ENCODE measurements at places on chromosomes 1 and 21.

GRCh38 chr1:49728377-49728776 lies 295.4 kb downstream of the AGBL4 start:
- DNase-seq, result no peak

- DNase-seq, result no peak
Measured at GRCh38 chr1:186511761-186512637, 51.1 kb upstream of the PDC start.

- DNase-seq, result no peak
Measured at GRCh38 chr21:27393726-27394125, 426.8 kb upstream of the ADAMTS5 start.

- DNase-seq, result no peak
Measured at GRCh38 chr1:22832414-22832786, 121.8 kb downstream of the EPHB2 start.

- no peak for DNase-seq
Measured at GRCh38 chr21:28253338-28253737, 739.3 kb downstream of the LTN1 start.

GRCh38 chr1:156204686-156205085 lies 8.1 kb upstream of the PMF1 start:
- no peak for DNase-seq

DNA sequence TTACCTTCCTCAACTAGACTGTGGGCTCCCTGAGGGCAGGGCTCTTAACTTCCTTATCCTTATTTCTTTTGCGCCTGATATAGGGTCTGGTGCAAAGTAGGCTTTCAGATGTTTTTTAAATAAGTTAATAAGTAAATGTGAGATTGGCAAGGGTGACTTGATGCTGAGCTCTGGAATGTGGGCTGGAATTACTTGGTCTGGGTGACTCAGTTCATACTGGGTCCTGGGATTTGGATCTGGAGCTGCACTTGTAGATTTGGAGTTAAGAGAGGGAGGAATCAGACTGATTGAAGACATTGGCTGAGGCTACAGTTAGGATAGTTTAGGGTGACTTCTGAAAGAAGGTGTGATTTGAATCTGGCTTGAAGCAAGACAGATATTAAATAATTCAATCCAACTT lies 190.9 kb downstream of the GIPC2 start:
- DNase-seq, result no peak

- DNase-seq, result no peak
Measured at GRCh38 chr1:26582836-26583460, 53.4 kb downstream of the RPS6KA1 start.

- no peak for DNase-seq
Measured at GRCh38 chr21:14985306-14985705, 79.5 kb downstream of the NRIP1 start.

- no peak for DNase-seq
Measured at GRCh38 chr1:36284061-36284460, 22.1 kb upstream of the SH3D21 start.

DNA sequence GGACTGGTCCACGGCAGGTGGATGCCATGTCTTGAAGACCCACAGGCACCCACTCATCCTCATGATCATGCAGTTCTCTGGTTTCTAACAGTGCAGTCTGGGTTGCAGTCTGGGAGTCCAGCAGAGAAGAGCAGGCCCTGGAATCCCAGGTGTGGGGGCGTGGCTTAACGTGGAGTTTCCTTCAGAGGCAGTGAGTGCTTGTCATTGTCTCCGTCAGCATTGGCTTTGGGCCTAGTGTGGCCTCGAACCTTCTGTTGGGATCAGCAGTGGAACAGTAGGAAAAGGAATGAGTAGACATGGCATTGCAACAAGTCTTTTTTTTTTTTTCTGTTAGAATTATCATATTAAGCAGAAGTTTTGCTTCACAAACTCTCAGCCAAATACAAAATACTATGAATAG lies 12.8 kb downstream of the LGALS8 start:
- no peak for DNase-seq

- DNase-seq, result no peak
Measured at GRCh38 chr1:10007169-10007568, 10.1 kb downstream of the RBP7 start.

DNA sequence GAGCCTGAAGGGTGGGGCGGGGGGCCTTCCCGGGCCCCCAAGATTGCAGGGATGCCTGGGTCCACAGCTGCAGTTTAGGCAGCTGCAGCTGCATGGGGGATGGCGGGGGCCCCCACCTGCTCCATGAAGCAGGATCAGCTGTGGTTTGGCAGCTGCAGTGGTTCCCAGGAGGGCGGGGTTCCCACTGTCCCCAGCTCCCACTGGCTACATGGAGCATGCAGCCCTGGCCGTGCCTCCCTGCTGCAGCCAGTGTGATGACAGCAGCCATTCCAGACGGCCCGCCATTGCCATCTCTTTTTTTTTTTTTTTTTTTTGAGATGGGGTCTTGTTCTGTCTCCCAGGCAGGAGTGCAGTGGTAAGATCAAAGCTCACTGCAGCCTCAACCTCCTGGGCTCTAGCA lies 992 bp upstream of the C1QA start:
- DNase-seq, result no peak

GRCh38 chr1:41879617-41880016 lies 39.1 kb downstream of the HIVEP3 start:
- no peak for DNase-seq

DNA sequence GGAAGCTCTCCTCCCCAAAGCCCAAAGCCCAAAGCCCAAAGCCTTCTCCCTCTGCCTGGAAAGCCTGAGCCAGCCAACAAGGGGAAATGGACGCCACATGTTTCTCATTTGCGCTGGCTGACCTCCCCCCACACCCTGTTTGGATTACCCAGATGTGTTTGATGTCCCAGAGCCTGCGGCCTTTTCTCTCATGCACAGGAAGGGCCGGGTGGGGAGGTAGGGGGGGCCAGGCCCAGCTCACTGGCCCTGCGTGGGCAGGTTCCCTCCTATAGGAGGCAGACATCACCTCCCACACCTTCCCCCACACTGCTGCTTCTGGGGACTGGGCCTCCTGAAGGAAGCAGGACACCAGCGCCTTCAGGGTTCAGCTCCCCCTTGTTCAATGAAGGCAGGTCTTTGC lies 116.3 kb downstream of the NAV1 start:
- DNase-seq, result no peak

- DNase-seq, result no peak
Measured at GRCh38 chr1:41388510-41388909, 27.3 kb downstream of the FOXO6 start.

GRCh38 chr1:33468967-33469366 lies 3.5 kb upstream of the ZSCAN20 start:
- DNase-seq, result no peak

- peak; percentile 95 for DNase-seq
Measured at GRCh38 chr1:36306902-36307456, 811 bp downstream of the SH3D21 start.

GRCh38 chr1:119141020-119141424 lies 569 bp upstream of the WARS2 start:
- peak; percentile 50 for DNase-seq

GRCh38 chr1:44545961-44546360 lies 128.3 kb downstream of the TMEM53 start:
- DNase-seq, result no peak

- DNase-seq, result no peak
Measured at GRCh38 chr1:152906023-152906565, 2.3 kb upstream of the IVL start.

DNA sequence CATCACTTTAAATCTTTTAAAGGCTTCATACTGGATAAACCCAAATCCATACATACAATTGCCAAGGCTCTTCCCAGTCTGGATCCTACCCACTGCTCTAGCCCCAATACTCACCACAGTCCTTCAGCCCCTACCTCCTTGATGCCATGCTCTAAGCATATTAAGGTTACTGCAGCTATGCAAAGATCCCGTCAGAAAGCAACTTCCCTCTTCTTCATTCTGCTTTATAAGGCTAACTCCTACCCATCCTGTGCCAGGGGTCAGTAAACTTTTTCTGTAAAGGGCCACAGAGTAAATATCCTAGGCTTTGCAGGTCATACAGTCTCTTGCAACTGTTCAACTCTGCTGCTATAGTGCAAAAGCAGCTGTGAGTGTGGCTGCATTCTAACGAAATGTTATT lies 34.3 kb upstream of the MTF1 start:
- DNase-seq, result no peak

GRCh38 chr21:44265734-44266270 lies 4.1 kb upstream of the DNMT3L start:
- no peak for DNase-seq

DNA sequence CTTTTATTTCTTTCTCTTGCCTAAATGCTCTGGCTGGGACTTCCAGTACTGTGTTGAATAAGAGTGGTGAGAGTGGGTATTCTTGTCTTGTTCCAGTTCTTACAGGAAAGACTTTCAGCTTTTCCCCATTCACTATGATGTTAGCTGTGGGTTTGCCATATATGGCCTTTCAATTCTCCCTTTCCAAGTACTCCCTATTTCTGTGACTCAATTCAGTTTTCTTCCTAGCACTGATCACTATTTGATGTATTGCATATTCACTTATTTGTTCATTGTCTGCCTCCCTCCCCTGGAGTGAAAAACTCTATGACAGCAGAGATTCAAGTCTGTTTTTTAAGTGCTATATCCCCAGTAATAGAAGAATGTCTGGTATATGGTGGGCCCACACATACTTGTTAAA lies 618.2 kb upstream of the CAMK1G start:
- no peak for DNase-seq

DNA sequence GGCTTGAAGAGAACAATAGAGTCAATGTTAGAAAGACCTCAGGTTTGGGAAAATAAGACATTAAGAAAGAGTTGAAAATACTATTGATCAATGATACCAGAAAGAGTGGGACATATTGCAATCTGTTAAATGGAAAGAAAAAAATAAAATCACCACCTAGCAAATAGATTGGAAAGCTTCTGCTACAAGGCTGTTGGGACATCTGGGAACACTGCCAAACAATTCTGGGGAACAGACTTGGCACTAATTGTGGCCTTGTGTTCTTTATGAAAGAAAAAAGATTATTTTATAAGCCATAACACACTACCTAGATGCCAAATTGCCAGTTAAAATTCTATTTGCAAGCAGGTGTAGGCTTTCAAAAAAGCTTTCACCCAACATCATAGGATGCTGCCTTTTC lies 137.8 kb downstream of the TSEN15 start:
- no peak for DNase-seq

DNA sequence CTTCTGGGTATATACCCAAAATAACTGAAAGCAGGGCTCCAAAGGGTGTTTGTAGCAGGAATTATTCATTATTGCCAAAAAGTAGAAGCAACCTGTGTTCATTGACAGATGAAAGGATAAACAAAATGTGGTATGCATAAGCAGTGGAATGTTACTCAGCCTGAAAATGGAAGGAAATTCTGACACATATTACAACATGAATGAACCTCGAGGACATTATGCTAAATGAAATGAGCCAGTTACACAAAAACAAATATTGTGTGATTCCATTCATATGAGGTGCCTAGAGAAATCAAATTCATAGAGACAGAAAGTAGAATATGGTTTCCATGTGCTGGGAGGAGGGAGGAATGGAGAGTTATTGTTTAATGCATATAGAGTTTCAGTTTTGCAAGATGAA lies 86.3 kb upstream of the ARTN start:
- no peak for DNase-seq

DNA sequence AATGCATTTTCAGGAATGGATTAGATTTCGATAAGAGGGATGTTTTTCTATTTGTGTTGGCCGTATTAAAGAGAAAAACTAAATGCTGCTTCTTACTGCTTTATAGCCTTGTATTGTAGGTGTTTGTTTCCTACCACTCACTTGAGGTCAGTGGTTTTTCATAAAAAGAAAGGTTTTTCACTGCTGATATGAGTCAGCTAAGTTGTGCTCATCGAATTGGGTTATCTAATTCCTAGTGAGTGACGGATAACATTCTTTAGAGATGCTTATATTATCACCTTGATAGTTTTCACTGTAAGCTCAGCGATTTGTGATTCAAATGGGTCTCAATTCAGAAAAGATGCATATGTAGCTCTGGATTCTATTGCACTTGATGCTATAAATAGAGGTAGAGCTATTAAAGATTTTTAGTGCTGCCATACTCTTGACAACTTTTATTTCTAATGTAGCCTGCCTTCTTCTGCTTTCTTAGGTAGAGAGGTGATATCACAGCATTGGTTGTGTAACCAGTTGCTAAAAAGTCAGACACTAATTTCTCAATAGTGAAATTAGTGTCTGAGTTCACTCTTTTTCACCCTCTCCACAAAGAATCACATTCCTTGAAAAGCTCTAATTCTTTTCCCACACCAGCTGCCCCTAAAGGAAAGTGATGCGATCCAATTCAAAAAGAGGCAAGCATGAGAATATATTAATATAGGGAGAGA lies 180.0 kb downstream of the RASAL2 start:
- DNase-seq, result no peak

GRCh38 chr21:31293986-31294385 lies 50.1 kb downstream of the TIAM1 start:
- DNase-seq, result no peak

DNA sequence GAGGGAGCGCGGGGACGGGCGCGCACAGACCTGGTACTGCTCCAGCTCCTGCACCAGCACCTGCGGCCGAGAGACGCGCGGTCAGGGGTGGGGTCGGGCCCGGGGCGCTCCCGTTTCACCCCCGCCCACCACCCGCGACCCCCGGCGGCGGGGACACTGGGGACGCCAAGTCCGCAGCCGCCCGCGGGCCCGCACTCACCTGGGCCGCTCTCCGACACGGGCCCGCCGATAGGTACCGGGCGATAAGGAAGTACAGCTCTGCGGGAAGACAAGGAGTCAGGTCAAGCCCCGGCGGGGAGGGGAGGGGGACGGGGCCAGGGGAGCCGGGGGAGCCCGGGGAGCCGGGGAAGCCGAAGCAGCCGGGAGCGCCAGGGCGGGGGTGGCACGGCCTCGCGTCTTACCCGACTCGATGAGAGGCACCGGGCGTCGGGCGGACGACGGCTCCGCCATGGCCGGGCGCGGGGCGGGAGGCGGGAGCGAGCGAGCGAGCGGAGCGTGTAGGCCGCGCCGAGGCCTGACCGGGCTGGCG lies 326 bp downstream of the BRWD1 start:
- DNase-seq, result no peak

DNA sequence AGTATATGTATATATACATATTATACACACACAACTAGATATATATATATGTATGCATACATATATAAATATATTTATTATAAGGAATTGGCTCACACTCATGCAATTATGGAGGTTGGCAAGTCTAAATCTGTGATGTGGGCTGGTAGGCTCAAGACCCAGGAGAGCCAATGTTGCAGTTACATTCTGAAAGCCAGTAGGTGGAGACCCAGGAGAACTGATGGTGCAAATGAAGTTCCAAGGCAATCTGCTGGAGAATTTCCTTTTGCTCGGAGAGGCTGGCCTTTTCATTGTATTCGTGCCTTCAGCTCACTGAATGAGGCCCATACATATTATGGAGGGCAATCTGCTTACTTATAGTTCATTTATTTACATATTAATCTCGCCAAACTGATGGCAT lies 9.4 kb downstream of the IVL start:
- no peak for DNase-seq

Measured in CD4-positive, alpha-beta T cell treated with Interleukin-21 for 1 hour (primary cell).